ENCODE measurements at places on chromosomes 11 and 22. TPM values are rescaled to one million over a fixed set of nuclear protein-coding genes. Genes with fewer than 3 reads are reported as not detected.

RIMBP3B gene
- 0.26 TPM for polyA plus RNA-seq

FAM181B gene
- polyA plus RNA-seq = 1.4 TPM

DDB1 gene
- 197 TPM for polyA plus RNA-seq

THY1 gene
- polyA plus RNA-seq = 98.3 TPM

ACR gene
- polyA plus RNA-seq = not detected

CD3D gene
- polyA plus RNA-seq = not detected

MMP27 gene
- not detected for polyA plus RNA-seq

VPREB1 gene
- polyA plus RNA-seq = not detected

TFIP11 gene
- polyA plus RNA-seq = 49.8 TPM

ZNF214 gene
- polyA plus RNA-seq = 7.6 TPM

CAPN1 gene
- polyA plus RNA-seq = 102 TPM

OR10A2 gene
- polyA plus RNA-seq = not detected

SYT13 gene
- 65.4 TPM for polyA plus RNA-seq

RASSF10 gene
- 0.34 TPM for polyA plus RNA-seq

OR8A1 gene
- polyA plus RNA-seq = not detected

CHST1 gene
- 22.8 TPM for polyA plus RNA-seq

MRGPRX4 gene
- not detected for polyA plus RNA-seq

IL10RA gene
- 0.76 TPM for polyA plus RNA-seq

MN1 gene
- polyA plus RNA-seq = 7.6 TPM

Measured in neural cell (in vitro differentiated cells).